Omental fat pad (tissue), 4 donors: ENCODE measurements at places on chromosomes 6 and 20.

- DNase-seq, result no peak
Measured at GRCh38 chr6:126461045-126461444, 121.1 kb downstream of the CENPW start.

DNA sequence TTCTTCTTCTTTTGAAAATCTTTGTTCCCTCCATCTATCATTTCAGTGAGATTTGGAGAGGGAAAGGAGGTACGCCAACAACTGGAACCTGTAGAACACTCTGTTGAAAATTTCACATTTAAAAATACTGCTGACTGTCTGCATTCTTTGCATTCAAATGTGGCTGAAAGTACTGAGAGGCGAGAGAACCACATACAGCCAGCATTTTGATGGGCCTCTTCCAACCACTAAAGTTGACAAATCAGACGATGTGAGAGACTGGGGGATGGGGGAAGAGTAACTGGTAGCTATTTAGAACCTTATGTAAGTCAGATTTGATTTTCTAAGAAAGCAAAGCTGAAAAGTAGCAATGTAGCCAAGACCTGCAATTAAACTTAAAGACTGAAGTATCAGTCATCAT lies 77.5 kb downstream of the FKBP5 start:
- no peak for DNase-seq

- DNase-seq, result no peak
Measured at GRCh38 chr6:165960695-165961094, 207.0 kb downstream of the TBXT start.

GRCh38 chr6:167720456-167721285 lies 106.0 kb upstream of the AFDN start:
- no peak for DNase-seq

DNA sequence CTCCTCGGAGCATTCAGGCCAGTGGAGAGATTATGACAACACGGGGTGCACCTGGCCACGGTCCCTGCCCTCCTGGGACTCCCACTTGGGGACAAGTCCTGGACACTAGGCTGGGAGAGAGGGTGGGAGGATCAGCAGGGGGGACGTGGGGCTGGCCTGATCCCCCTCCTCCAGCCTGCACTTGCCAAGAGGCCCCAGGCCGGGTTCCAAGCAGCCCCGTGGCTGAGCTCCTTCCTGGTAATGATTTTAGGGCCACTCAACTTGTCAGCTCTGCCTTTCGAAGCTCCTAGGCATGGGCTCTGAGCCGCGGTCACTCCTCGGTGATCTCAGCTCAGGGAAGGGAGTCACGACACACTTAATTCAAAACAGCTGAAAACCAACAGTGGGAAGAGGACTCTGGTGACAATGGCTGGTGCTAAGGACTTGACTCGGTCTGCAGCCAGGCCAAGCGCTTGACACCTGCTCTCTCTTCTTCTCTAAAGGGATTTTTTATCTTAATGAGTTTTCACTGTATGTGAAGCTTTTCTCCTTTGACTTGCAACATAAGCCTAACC lies 161.7 kb downstream of the BMP7 start:
- no peak for DNase-seq

DNA sequence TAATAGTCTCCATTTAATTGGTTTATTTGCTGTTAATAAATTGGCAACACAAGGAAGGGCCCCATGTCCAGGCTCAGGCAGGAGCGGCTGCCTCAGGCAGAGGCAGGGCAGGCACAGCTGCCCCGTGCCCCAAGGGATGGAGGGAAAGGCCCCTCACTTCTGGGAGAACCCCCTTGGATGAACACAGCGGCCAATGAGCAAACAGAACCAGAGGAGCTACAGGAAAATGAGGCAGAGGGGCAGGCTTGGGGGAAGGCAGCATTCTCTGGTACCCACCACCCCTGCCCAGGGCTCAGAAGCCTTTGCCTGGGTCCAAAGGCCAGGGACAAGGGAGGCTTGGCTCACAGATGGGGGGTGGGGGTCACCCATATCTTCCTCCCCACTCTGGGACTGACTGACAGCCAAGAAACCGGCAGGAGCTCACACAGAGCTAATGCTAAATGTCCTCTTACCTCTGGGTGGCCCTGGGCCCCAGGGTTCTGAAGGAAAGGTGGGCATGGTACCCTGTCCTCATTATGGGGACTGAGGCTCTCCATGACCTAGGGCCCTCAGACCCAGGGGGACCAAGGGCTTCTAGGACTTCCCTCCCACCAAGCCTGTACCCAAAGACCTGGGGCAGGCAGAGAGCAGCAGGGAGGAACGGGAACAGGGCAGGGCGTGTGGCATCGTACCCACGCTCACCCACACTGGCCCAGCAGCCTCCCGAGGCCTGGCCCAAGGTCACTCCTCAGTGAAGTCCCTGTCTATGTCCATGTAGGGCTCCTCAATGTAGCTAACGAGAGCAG lies 47.0 kb downstream of the MYH7B start:
- DNase-seq, result no peak

- no peak for DNase-seq
Measured at GRCh38 chr20:35318502-35319157, 26.4 kb upstream of the FAM83C start.

- no peak for DNase-seq
Measured at GRCh38 chr6:19210849-19211590, 626.1 kb upstream of the ID4 start.

DNA sequence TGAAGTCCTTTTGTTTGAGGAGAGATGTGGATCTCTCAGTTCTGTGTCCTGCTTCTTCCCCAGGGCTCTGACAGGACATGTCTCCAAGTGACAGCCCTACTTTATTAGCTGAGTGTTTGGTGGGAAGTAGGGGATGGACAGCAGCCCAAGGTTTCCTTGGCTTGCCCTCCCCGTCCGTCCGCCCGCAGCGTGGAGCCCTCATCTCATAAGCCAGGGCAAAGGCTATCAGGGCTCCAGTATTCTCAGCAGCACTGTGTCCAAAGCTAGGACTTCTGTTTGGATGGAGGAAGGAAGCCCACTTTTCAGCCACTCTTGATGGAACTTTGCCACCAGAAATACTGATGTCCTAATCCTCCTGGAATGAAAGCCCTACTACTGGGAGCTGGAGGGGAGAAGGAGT lies 13.6 kb downstream of the CDC5L start:
- no peak for DNase-seq

DNA sequence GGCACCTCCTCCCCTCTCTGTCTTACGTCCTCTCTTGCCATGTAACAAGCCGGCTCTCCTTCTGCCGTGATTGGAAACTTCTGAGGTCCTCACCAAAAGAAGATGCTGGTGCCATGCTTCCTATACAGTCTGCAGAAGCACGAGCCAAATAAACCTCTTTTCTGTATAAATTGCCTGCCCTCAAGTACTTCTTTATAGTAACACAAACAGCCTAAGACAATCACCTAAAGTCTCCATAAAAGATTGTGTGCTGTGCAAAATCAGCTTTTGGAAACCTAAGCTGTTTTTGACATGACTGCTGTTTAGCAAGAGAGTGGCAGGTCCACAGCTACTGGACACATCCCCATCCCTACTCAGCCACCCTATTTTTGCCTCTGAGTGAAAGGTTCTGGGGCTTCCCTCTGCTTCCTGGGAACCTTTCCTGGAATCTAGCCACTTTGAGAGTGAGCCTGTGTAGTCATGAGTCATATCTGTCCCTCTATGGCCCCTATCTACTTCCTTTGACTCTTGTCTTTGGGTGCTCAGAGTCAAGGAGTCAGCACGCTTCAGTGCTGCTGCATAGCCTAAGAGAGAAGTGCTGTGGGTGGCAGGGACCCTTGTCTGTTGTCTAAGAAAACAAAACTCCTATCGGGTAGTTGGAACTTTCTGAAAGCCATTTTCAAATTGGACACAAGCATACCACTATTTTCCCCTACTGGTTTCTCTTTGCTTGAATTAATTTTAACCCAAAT lies 110.0 kb downstream of the PPP1R14C start:
- no peak for DNase-seq

DNA sequence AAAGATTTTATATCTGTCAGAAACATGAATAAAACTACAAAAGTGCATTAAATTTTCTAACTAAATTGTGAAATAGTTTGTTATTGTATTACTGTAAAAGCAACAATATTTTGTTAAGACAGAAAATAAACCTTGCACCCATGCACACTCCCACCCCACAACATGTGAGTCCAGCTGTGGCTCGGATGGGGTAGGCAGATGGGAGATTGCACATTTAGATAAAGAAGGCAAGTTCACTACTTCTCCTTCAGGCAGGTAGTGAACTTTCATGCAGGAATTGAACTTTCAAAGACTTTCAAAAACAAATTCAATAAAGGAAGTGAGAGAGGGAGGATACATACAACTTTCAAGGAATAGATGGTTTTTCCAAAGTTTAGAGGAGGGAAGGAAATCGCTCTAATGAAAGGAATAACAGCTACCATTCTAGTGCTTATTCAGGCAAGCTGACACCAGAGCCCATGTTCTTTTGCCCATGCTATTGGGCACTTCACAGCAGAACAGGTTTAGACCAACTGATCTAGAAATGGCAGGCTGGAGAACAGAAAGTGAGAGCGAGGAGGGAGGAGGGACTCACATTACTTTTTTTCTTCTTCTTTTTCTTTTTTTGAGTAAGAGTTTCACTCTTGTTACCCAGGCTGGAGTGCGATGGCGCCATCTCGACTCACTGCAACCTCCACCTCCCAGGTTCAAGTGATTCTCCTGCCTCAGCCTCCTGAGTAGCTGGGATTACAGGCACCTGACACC lies 28.5 kb downstream of the SF3B5 start:
- no peak for DNase-seq

- DNase-seq, result no peak
Measured at GRCh38 chr6:78948785-78949184, 81.4 kb downstream of the IRAK1BP1 start.

DNA sequence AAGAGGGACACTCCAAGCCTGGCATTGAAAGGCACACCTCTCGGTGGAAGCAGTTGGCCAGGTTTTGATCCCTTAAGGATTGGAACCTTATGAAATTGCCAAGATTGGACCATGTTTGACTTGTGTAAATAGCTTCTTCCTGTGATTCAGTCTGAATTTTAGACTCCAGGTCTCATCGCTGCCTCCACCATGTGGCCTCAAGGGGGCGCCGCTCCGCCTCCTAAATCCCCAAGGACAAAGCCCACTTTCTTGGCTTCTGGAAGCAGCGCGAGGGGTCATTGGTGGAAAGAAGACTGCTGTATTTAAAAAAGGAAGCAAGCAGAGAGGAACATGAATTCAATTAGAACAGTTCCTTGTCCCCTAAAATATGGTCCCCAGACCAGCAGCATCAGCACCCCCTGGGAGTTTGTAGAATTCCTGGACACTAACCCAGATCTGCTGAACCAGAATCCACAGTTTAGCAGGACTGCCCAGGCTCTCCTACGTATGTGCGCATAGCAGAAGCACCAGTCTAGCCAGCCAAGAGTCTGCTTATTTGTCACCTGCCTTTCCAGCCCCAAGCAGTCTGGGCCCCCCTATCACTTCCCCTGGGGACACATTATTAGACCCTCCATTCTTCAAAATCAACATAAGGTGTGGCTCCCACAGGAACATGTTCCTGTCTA lies 108.5 kb downstream of the LY86 start:
- peak; percentile 50 for DNase-seq

GRCh38 chr20:51076786-51077685 lies 54.1 kb upstream of the KCNG1 start:
- no peak for DNase-seq

DNA sequence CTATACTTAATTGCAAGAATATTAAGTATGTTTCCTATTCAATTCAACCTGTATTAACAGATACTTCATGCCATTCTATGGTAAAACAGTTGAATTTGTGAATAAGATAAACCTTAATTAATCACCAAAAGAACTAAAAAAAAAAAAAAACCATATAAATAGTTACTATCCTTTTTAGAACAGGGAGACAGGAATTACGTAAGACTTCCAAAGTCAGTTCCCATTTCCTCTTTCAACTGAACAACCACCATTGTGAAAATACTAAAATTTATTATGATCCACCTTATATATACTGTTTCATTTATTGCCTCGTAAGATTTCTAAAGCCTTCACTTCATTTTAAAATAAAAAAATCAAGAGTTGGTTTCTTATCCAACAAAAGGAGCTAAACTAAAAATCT lies 9.4 kb downstream of the CCNC start:
- no peak for DNase-seq

GRCh38 chr6:113654396-113654795 lies 202.7 kb upstream of the MARCKS start:
- DNase-seq, result peak; percentile 62

GRCh38 chr6:88587150-88587520 lies 376.3 kb downstream of the RNGTT start:
- no peak for DNase-seq

DNA sequence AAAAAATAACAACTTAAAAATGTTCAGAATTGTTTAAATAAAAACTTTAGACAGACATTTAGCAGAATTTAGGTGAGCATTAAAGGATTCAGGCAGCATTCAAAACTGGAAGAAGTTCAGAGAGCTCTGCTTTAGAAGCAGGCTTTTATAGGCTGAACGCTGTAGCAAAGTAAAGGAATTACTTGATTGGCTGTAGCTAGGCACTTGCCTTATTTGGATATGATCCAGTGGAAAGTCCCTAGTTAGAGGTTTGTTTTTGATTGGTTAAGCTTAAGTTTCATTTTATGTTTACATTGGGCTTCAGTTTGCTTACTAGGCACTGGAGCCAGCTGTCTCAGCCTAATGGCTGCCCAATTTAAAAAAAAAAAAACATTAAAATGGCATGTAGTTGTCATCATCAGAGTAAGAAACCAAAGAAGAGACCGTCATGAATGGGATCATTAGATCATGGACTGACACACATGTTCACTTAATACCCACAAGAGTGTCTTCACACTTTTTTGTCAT lies 65.1 kb downstream of the CBFA2T2 start:
- no peak for DNase-seq

DNA sequence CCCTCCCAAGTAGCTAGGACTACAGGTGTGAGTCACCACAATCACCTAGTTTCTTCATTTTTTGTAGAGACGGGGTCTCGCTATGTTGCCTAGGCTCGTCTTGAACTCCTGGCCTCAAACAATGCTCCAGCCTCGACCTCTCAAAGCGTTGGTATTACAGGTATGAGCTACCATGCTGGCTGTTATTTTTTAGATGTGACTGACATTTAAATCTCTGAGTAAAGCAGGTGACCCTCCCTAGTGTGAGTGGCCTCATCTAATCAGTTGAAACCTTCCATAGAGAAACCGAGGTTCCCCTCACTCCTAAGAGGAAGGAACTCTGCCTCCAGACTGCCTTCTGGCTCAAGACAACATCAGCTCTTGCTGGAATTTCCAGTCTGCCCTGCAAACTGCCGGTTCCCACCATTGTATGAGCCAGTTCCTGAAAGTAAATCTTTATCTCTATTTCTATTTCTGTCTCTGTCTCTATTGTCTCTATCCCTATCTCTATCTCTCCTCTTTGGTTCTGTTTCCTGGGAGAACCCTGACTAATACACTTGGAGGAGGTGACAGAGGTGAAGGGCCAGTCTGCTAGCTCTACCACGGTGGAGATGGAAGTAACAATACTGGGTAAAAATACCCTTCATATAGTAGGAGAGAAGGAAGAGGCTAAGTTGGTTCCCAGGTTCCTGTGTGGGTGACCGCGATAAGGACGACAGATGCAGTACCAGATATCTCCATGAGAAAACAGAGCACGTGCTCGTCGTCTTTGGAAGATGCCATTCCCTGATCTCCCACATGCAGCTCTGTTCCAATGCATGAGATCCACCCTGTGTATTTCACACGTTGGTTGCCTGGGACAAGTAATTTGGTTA lies 81.0 kb downstream of the MYB start:
- no peak for DNase-seq

GRCh38 chr6:146545581-146545980 lies 1.9 kb downstream of the RAB32 start:
- DNase-seq, result no peak

- no peak for DNase-seq
Measured at GRCh38 chr6:14128746-14129145, 11.2 kb downstream of the CD83 start.
